Urinary bladder (tissue), 4 donors: ENCODE measurements at places on chromosomes 3 and 15. TPM values are rescaled to one million over a fixed set of nuclear protein-coding genes. Genes with fewer than 3 reads are reported as not detected.

Gene PIERCE2
- 3.8 TPM for total RNA-seq

DNA sequence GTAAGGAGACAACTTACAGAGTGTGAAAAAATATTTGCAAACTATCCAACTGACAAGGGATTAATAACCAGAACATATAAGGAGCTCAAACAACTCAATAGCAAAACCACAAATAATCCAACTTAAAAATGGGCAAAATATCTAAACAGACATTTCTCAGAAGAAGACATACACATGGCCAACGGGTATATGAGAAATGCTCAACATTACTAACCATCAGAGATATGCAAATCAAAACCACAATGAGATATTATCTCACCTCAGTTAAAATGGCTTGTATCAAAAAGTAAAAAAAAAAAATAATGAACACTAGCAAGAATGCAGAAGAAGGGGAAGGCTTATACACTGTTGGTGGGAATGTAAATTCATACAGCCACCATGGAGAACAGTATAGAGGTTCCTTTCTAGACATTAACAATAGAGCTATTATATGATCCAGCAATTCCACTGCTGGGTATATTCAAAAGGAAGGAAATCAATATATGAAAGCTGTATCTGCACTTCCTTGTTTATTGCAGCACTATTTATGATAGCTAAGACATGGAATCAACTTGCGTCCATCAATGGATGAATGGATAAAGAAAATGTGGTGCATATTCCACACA, 998.6 kb downstream of the NAALADL2 start:
- DNase-seq = no peak

Gene KLHL6
- total RNA-seq = 1.7 TPM

GRCh38 chr3:127791221-127791913, 30.9 kb downstream of the MGLL start:
- peak; percentile 53 for DNase-seq

GRCh38 chr15:73318463-73319351, 50.1 kb downstream of the HCN4 start:
- no peak for DNase-seq

Gene FBXO40
- total RNA-seq = not detected

Gene SCG5
- total RNA-seq = 14.9 TPM

GRCh38 chr15:82532991-82533481, 7.2 kb downstream of the RPS17 start:
- DNase-seq = no peak

DNA sequence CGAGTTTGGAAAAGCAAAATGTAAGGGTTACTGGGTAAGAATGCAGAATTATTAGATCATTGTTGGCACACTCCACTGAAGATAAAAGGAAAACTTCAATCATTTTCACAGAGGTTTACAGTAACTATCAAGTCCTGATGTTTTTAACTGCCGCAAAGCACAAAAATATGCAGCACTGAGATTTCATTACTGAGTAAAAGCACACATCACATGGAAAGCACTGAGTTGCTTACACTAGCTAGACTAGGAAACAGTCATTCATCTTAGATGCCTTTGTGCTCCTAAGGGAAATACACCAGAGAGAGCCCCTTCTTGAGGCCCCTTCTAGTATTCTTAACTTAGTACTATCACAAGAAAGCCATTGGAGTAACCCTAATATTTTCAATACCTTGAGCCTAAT, 11.8 kb upstream of the P2RY1 start:
- DNase-seq = no peak

Gene SLC35G2
- 10.1 TPM for total RNA-seq

DNA sequence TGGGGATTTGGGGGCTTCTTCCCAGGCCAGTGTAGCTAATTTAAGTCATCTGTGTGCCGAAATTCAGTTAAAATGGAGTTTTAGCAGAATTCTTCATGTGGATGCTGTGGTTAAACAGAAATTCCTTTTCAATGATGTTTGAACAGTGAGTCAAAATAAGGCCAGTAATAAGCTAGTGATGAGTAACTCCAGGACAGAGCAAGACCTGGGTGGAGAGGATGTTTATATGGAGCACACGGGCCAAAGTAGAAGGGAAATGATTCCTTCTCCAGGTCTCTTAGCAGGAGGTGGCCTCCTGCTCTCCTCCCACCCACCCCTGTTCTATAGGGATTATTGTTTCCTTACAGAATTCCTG, 31.9 kb upstream of the UACA start:
- DNase-seq = no peak

DNA sequence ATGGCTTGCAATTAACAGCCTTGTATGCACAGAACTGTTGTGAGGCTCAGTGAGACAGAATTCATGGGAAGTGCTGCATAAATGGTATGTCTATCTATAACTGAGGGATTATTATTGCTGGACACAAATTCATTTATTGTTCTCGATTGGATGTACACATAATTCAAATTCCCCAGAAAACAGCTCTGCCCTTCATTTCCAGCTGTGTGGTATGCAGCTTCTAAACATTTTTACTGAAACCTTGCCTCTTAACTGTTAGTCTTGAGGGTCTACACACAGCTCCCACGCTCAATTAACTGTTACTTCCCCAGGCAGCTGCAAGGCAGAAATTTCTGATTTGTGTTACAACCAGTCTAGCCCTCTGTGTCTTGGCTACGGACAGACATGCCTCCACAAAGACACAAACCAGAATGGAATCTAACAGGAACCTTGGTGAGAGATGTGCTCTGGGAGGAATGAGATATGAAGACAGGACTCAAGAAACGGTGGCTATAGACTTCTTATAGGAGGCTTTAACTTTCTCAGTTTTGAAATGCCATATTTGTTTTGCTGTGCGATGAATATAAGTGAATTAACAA, 139.7 kb upstream of the TBL1XR1 start:
- no peak for DNase-seq

DNA sequence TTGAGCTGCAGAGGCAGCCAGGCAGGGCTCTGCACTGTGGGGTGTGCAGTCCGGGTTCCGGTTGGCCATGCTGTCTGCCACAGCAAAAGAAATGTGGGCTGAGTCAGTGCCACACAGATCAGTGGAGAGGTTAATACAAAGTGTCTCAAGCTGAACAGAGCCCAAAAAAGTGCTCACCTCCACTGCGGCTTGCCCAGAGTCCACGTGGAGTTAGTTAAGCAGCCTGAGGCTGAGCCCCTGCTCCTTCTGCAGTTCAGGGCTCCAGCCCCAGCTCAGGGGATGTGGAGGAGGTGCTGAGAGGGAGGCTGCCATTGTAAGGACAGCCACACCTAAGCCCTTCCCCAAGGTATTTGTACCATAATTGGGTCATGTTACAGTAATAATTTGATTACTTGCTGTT, 85.3 kb downstream of the LRRK1 start:
- DNase-seq = no peak

GRCh38 chr3:93906245-93906644, 67.5 kb downstream of the PROS1 start:
- DNase-seq = no peak

DNA sequence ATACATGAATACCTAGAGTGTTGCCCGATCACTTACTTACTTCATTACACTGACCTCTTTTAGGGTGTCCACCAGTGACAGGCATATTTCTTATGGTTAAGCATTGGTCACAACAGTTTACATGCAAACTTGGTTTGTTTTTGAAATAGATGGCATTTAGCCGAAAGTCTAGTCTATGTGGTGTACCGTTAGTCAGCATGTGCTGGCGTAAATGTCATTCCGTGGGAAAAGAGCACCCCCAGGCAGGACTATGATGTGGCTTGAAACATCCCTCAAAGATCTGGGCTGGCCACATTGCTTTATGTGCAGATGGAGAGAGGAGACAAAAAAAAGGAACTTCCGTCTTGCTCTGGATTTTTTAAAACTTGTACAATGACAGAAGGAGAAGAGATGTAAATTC, 357.0 kb upstream of the ICE2 start:
- no peak for DNase-seq

DNA sequence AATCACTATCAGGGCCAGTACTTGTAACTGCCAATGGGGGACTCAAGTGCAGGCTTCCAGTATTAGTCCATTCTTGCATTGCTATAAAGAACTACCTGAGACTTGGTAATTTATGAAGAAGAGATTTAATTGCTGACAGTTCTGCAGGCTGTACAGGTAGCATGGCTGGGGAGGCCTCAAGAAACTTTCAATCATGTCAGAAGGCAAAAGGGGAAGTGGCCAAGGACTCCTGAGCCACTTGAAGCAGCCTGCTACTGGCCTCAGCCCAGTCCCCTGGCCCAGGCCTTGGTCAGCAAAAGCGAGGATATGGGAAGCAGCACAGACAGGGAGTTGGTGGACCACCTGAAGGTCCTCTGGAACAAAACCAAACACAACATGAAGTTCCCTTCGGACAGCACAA, 29.2 kb upstream of the OR5K1 start:
- DNase-seq = no peak
